ENCODE measurements at places on chromosomes 2 and 18.
A peak's percentile ranks its signal among the peaks of the same experiment; 100 is the strongest.

GRCh38 chr2:221123396-221123795, 448.7 kb downstream of the EPHA4 start:
- DNase-seq: no peak

- no peak for DNase-seq
Measured at GRCh38 chr2:202335791-202336467, 40.2 kb upstream of the BMPR2 start.

- no peak for DNase-seq
Measured at GRCh38 chr18:45330170-45330594, 285.1 kb upstream of the SLC14A2 start.

DNA sequence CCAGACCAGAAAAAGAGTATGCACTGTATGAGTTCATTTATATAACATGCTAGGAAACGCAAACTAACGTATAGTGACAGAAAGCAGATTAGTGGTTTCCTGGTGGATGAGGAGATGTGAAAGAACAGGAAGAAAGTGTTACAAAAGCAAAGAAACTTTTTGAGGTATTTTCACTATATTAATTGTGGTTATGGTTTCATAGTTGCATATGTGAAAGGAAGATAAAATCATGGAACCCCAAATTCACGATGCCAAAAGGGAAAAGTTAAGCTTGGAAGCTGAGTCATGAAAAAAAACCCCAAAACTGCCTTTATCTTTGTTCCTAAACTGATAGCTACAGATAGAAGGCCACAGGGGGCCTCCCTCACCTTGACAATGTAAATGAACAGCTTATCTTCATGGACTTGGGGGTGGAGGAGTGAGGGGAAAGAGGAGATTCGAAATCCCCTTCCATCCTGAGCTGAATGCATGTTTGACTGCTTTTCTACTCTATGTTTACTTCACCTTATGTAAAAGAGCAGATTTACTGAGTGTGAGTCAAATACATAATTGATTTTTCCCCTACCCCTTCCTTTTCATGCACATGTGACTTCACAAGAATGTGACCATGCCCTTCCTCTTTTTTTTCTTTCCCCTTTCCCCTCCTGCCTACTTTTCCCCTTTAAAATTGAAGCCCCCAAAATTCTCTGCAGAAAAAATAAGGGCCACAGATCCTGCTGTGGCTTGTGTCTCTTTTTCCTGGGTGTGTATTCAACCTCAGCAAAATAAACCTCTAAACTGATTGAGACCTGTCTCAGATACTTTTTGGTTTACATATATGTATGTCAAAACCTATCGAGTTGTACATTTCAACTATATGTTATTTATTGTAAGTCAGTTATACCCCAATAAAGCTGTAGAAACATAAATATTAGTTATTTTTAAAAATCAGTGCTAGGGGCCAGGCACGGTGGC, 100.1 kb upstream of the TLK1 start:
- DNase-seq: peak; percentile 51

- no peak for DNase-seq
Measured at GRCh38 chr2:140737006-140737405, 1393.8 kb downstream of the LRP1B start.

DNA sequence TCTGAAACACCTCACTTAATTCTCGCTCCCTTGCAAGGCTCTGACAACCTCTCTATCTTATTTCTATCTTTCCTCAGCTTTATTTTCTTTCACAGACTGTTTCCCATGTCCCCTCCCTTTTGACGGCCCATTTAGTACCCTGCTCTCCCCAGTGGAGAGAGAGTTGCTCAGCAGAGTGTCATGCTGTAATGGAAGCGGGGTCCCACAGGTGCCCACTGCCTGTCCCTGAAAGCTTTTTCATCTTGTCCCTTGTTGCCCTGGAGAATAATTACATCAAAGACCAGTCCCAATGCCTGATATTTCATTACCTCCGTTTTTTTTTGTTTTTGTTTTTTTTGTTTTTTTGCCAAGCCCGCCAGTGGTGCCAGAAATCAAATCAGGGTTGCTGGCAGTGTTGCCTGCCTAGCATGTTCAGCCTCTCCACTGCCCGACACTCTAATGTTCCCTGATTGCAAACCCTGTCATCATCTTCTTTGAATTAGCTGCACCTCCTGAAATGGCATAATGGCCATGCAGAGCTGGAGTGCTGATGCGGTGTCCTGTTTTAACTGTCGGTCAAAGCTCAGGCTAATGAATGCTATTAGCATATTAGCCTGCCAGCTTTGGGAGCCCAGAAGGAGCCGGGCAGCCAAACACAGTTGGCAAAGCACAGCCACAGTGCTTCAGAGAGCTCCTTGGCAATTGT, 71.2 kb upstream of the CAVIN2 start:
- DNase-seq: no peak

GRCh38 chr2:122707224-122707824, 951.9 kb downstream of the TSN start:
- DNase-seq: peak; percentile 12

GRCh38 chr2:119862127-119862889, 102.6 kb downstream of the PTPN4 start:
- DNase-seq: no peak

- DNase-seq: no peak
Measured at GRCh38 chr2:219441451-219442255, 7.0 kb downstream of the SPEG start.

- no peak for DNase-seq
Measured at GRCh38 chr18:79553154-79553553, 126.4 kb upstream of the CTDP1 start.

- no peak for DNase-seq
Measured at GRCh38 chr18:45403341-45404049, 211.8 kb upstream of the SLC14A2 start.
